ENCODE measurements at places on chromosomes 7 and 10.

DNA sequence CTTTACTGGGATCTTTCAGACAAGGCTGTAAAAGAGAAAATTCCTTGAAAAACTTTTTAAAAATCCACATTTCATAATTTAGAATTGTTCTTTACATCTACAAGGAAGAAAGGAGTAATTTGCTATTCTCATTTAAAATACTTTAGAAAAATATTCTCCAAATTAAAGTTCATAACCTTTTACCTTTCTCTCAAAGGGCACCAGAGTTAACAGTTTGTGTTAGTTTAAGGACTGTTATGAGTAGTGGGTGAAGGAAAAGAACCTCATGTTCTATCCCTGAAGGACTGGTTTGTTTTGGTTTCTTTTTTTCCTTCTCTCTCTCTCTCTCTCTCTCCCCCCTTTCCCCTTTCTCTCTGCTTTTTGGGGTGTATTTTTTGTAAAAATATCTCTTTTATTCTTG is 4.1 kb downstream of the AGMO start:
- DNase-seq = no peak

DNA sequence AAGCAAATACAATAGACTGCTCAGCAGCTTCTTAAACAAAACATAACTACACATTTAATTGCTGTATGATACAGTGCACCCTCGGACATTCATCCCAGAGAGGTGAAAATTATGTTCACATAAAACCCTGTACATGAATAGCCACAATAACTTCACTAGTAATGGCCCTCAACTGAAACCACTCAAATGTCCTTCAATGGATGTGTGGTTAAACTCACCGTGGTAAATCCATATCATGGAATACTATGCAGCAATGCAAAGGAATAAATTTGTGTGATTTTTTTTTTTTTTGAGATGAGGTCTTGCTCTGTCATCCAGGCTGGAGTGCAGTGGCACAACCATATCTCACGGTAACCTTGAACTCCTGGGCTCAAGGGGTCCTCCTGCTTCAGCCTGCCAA is 252.7 kb downstream of the TCERG1L start:
- DNase-seq = no peak

DNA sequence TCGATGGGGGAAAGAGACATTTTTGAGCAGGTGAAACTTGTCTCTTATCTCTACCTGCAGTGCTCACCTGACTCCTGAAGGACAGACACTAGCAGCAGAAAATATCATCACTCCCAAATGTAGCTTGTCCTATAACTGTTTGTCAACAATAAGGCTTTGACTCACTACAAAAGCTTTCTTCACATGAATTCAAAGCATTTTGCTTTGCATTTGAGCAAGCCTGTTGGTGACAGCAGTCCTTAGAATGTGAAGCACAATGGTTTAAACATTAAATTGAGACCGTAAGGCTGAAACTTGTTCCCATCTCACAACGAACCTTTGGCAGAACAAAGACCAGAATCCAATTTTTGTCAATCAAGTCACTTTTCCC is 30.6 kb upstream of the ZNRF2 start:
- no peak for DNase-seq

DNA sequence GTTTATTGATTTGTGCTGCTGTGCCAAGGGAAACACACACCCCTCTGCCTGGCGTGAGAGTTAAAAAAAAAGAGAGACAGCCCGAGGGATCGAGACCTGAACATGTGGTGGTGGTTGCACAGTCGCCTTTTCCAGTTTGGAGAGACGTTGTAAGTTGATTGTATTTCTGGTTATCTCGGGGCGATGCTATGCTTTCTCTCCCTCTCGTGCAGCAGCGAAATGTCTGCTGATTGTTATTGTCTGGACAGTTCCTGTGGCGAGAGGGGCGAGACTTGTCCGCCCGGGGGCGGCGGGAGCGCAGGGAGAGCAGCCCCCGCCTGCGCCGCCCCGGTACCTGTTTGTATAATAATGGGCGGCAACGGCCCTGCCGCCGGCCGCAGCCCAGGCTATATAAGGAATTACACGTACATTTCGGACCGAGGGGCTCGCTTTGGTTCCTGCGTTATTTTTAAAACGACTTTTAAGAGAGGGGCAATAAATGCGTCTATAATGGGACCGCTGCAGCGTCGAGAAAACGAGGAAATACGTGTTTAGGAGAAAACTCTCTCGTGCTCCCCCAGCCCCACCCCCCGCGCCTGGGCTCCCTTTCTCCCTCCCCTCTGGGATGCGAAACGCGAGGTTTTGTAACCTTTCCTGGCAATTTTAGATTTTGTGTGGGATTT is 1.7 kb downstream of the ZEB1 start:
- peak; percentile 44 for DNase-seq

GRCh38 chr7:151045262-151045661 is 3.1 kb upstream of the ASIC3 start:
- no peak for DNase-seq

DNA sequence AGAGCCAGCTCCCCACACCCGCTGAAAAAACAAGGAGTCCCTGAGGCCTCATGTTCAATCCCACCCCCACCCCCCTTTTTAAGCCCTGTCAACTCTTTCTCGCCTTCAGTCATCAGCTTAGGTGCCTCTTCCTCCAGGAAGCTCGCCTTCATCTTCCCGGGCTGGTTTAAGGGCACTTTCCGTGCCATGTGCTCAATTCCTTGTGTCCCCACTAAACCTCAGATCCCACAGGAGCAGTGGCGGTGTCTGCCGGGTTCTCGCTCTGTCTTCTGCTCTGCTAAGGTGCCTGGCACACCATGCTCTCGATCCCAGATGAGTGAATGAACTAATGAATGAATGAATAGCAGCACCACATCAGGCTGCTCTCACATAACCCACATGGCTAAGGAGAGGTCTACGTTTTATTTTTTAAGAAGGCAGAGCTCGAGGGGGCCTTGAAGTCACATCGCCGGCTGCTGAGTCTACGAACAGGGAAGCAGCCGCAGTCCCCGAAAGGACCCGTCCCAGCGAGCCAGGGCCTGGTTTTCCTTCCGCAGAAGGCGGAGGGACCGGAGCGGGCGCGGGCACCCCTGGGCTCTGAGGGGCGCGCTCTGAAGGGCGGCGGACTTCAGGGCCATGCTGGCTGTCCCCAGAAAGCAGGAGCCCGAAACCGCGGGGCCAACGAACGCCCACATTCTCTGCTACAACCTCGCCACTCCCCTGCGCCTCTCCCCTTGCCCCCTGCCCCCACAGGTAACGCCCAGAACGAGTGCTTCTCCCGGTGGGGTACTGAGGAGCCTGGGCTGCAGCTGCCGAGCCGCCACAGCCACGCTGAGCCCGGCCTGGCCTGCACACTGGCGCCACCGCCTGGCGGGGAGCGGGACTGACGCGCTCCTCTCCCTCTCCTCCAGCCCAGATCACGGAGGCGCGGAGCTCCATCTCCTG is 73.4 kb upstream of the KCNMA1 start:
- DNase-seq = peak; percentile 83

GRCh38 chr10:29229258-29229705 is 59.6 kb upstream of the LYZL1 start:
- DNase-seq = no peak
